SK-MEL-5 (cell line): ENCODE measurements at places on chromosomes 3 and 15. TPM values are rescaled to one million over a fixed set of nuclear protein-coding genes. Genes with fewer than 3 reads are reported as not detected.

The ARPIN gene
- 3.9 and 4.4 TPM in 2 replicates for total RNA-seq

The LYZL4 gene
- total RNA-seq: not detected in 2 replicates

The FRMD4B gene
- total RNA-seq: 31.4 and 36.7 TPM in 2 replicates

DNA sequence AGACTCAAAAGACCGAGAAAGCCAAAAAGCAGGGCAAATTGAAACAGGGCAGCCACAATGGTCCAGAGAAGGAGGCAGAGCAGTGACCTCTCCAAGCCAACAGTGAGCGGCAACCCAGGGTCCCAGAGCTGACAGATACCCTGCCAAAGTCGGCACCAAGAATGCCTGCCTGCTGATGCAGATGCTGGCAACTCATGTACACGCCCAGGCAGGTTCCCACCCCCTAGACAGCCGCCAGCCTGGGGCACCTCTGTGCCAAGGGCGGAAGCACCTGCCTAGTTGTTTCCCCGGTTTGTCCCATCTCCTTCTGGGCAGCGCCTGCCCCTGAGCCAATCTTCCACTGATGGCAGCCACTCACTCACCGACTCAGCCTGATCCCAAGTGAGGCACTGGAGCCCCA is 22.1 kb downstream of the KLHL25 start:
- DNase-seq: no peak

- no peak for DNase-seq
These were observed 111.9 kb downstream of the IGF1R start for GRCh38 chr15:98760112-98760826.

DNA sequence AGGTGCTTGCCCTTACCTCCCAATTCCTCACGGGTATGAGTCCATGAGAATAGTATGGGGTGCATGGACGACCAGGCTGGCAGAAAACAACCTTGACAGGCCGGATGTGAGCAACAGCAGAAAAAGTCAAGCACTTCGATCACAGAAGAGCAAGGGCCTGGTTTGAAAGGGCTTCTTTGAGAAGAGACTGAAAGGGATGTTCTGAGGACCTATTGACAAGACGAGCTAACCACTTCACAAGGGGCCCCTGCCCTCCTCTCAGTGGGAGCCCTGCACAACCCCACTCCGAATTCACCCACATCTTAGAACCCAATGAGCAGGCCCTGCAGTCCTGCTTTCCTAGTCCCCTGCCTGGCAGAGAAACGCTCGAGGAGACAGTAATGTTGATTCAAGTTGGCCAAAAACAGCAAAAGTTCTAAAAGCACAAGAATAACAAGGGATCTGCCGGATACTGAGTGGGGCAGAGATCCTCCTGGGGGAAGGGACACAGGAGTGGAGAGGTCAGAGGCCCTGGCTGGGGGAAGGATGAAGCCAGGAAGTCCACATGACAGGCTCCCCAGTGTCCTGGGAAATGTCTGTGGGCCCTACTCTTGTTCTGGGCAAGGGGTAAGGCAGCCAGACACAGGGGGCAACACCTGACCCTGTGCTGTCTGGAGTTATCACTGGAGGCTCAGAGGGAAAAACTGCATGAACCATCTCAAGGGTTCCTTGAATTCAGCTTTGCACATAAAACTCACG is 14.8 kb upstream of the CX3CR1 start:
- DNase-seq: no peak

The GRK7 gene
- not detected in 2 replicates for total RNA-seq

The KLF15 gene
- total RNA-seq: 20.4 and 23.5 TPM in 2 replicates
